ENCODE measurements at places on chromosomes 1 and 21.

DNA sequence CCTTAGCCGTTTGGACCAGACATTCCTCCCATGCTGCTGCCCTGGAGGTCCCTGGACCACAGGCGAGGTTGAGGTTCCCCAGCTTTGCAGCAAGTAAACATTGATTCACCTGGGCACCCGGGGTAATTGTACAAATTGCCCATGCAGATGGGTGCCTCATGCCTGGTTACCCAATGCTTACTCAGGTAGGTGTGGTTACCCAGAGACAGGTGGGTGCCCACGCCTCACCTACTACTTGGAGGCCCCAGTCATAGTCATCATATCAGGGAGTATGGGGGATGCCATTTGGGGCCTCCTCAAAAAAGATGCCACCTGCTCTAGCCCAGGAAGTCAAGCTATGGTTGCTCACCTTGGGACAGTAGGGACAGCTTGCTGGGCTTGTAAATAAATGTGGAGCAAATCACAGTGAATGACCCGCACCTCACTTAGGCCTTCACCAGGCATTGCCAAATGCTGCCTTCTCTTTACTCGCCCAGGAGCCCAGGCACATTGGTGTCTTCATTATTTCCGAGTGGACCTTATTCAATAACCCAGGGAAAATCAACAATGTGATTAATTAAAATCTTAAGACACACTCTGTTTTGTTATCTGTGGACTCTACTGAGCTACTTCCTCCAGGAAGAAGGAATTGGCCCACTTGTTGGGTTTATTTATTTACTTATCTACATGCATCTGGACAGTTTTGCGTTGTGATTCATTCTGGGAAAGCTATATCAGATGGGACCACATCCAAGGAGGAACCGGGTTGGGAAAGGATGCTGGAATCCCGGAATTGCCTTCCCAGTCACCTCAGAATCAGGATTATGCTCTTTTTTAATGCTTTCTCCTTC lies 35.6 kb upstream of the GRHL3 start:
- DNase-seq: peak; percentile 67

GRCh38 chr1:229076195-229076594 lies 194.7 kb upstream of the RAB4A start:
- DNase-seq: no peak

DNA sequence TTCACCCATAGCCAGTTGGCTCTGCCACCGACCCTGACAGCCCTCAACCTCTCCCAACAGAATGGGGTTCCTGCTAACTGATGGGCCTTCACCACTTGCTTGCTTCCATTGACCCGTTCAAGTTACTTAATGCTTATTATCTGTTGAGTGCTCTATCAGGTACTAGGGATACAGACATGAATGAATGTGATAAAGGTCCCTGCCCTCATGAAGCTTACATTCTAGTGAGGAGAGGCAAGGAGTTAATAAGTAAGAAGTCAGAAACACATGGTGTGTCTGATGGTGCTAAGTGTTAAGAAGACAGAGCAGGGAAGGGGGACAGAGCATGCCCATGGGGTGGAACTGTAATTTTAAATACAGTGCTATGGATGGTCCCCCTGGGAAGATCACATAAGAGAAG lies 107.5 kb upstream of the JUN start:
- DNase-seq: no peak

GRCh38 chr1:43991200-43991475 lies 261 bp upstream of the CCDC24 start:
- no peak for DNase-seq

DNA sequence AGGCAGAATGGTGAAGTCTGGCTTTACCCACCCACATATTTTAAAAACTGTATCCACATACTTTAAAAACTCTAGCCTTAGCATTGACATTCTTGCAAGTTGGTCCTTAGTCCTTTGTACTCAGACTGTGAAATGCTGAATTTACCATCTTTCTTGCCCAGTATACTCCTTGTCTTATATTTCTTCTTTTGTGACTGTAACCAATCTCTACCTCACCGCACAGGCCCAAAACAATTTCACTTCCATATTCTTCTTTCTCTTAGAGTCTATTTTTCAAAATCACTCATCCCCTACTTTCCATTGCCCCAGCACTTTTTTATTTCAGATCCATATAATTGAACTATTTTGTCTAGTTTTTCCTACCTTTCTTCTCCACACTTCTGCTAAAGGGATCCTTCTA lies 892.4 kb upstream of the B3GALT2 start:
- no peak for DNase-seq

Measured in fibroblast of upper back skin (primary cell).